HAP-1 (cell line): ENCODE measurements at places on chromosomes 7 and 10.

DNA sequence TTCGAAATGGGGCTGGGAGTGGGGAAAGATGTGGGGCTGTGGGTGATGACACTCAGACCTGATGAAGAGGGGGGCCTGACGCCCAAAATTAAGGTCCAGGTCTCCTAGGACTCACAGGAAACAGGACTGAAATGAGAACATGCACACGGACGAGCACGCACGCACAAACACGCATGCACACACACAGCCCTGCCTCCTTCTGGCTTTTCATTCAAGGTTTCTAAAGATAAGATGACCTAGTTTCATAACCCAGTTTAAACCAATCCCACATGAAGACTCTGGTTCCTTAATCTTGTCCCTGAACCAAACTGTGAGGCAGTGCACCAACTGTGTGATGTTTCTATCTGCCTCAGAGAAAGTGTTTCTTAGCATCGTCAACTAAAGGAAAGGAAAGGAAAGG, 162.0 kb downstream of the DGKI start:
- no peak for DNase-seq

DNA sequence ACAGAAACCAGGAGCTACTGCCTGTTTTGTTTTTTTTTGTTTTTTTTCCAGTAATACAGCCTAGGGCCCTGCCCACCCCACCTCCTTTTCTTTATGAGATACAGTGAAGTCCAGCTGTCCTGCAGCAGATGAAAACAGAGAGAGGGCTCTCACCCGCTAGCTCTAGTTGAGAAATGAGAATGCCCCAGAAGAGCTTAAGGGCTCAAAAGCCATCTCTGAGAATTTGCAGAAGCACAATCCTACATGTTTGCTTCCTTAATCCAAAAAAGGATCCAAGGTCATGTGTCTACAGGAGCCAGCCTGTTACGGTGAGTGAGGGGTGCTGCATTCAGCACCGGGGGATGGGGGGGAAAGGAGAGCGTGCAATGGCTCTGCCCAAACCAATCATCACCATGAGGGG, 122.7 kb downstream of the KCNMA1 start:
- no peak for DNase-seq

DNA sequence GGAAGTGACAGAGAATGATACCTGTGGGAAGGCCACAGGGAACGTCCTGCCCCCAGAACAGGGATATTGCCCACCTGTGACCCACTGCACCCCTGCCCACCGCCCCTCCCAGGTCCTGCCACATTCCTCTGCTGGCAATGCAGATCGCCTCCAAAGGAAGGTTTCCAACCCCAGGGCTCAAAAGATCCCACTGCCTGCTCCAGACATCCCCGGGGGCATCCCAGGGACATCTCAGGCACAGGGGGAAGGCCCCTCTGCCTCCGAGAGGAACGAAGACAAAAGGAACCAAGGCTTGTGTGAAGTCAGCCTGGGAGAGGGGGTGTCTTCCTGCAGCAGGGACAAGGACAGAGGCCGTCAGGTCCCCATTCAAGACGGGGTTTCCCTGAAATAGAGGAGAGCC, 28.5 kb downstream of the NUDT1 start:
- no peak for DNase-seq

DNA sequence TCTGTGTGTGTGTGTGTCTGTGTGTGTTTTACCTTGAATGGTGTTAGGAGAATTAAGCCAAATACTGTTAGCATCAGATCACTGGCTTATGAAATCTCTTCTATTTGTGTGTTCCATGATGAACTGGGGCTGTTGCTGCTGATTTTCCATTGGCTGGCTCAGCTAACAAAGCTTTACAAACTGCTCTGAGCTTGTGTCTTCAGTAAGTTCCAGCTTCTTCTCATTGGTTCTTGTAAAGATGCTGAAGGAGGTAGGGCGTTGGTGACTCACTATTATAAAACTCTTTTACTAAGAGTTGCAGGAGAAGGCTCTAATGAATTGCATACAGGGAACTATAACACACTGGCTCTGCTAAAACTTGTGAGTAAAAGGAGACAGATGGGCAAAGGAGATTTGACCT, 136.4 kb upstream of the PRKCQ start:
- DNase-seq, result no peak

- DNase-seq, result peak; percentile 51
Observed at GRCh38 chr7:130356121-130356875, 11.7 kb downstream of the CPA5 start.

DNA sequence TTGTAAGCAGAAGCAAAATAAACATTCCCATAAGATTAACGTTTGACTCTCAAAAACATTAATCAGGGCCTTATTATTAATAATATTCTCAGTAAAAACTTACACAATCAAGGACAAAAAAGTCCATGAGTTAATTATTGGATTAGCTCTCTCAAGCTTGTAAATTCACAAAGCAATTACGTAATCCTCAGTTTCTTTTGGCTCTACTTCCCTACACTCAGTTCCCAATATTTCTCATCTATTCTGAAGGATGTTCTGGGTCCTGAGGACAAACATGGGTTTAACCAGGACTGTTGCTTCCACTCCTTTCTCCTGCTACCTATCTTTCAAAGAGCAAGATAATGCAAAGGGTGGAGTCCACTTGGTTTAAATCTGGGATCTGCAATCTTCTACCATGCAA, 15.1 kb downstream of the FBXL13 start:
- no peak for DNase-seq

DNA sequence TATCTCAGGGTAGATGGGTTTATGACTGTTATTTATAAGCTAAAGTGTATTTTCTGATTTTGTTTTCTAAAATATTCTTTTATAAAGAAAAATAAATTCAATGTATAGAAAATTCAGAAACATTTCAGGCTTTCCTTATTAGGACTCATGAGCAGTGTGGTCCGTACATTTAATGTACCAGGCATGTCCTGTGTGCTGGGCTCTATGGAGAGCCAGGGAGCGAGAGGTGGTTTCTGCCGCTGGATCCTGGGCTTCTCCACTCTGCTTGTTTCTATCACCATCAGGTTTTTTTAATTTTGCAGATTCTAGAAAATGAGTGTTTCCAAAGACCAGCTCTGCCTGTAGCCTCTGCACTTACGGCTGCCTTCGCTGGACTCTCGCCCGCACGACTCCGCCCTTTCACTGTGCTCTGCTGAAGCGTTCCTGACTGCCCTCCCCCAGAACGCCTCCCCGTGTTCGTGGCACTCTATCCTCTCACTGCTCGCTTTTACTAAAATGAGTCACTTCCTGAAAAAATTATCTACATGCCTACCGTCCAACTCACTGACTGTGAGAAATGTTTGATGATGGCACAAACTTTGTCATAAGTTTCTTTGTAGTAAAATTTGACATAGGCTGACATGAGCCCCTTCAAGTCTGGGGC, 188.5 kb downstream of the ZMYND11 start:
- DNase-seq, result no peak
